ENCODE measurements at places on chromosomes 1 and 21. TPM values are rescaled to one million over a fixed set of nuclear protein-coding genes. Genes with fewer than 3 reads are reported as not detected.

Gene AGBL4
- 1.3 TPM for total RNA-seq

Gene ARV1
- 43.3 TPM for total RNA-seq

Gene SLC44A3
- 1.7 TPM for total RNA-seq

Gene ATP1A4
- 0.22 TPM for total RNA-seq

Gene RUNX3
- total RNA-seq, result 0.21 TPM
